Fibroblast of upper back skin (primary cell): ENCODE measurements at places on chromosomes 2 and 18.

- no peak for DNase-seq
These were observed 31.3 kb upstream of the TMEM131 start for GRCh38 chr2:98026927-98027522.

GRCh38 chr2:98479371-98479770 is 34.7 kb downstream of the INPP4A start:
- DNase-seq = no peak

- no peak for DNase-seq
These were observed 152.5 kb upstream of the RASGRP3 start for GRCh38 chr2:33323957-33324356.

DNA sequence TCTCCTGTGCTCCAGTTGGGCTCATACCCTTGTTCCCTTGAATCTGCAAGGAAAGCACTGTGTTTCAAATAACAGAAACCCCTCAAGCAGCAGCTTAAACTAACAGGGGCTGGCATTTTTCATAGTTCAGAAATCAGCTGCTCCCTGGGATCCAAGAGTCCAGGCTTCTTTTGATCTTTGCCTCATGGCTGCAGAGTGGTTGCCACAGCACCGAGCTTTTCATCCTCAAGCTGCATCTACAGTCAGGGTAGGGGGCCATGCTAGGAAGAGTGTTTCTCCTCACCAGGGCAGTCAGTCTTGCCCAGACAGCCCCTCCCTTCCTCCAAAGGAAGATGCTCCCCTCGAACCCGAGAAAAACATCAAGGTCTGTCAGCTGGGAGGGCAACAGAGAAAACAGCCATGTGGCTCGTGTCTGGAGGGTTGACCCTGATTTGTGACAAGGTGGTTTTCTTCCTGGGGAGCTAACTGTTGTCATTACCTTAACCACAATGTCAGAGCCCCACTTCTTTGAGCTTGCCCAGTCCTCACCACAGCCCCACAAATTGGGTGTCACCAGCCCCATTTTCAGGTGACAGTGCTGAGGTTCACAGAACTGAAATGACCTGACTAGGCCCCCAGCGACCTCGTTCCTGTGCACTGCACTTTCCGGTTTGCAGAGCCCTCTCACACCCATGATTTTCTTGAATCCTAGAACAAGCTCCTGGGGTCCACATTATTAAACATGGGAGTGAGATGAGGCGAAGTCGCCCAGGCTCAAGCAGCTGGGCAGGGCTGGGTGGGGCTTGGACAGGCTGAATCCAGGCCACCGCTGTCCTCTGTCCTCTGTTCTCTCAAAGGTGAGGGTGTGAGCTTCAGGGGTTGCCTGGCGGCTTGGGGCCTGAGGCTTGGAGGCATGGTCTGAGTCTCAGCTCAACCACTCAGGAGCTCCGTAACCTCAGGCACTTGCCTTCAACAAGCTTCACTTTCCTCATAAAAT is 21.9 kb downstream of the ATOH8 start:
- no peak for DNase-seq

DNA sequence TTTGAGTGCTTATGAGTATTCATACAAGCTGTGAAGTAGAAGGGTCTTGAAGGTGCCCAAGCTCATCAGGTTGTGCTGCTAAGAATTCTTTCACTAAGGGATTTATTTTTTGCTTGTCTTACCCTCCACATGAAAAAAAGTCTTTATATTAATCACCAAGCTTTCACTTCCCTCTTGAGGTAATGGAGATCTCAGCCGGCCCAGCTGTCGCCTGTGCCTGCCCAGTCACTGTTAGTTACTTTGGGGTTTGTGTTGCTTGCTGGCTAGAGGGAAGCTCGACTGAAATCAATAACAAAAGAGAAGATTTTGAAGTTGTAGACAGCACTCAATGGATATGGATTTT is 21.9 kb downstream of the MC2R start:
- no peak for DNase-seq

GRCh38 chr2:210899131-210899530 is 342.7 kb downstream of the CPS1 start:
- no peak for DNase-seq

DNA sequence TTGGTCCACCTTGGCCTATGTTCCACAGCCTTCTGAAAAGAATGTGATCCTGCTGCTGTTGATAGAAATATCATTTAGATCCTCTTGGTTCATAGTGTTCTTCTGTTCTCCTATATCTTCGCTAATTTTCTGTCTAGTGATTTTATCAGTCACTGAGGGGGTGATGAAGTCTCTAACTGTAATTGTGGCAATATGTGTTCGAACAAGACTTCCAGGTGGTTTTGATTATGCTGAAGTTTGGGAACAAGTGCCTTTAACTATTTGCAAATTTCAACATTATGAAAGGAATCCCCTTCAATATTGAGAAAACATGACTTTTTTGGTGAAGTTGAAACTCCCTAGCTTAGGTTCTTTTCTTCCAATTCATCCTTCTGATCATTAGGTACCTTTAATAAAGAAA is 140.4 kb downstream of the MTX2 start:
- DNase-seq = peak; percentile 54

GRCh38 chr2:170202437-170202836 is 24.5 kb downstream of the MYO3B start:
- no peak for DNase-seq

DNA sequence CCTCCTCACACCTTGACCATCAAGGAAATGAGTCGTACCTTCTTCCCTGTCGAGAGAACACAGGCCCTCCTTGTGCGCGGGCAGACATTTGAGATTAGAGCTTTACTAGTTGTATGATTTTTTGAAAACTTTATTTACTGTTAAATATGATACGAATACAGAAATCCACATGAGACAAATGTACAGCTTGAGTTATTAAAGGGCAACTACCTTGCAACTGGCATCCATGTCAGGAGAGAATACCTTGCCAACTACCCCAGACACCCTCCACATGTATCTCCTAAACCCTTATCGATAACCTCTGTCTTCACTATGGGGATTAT is 28.3 kb downstream of the KLHL23 start:
- DNase-seq = no peak

GRCh38 chr2:67065046-67065445 is 332.1 kb upstream of the ETAA1 start:
- no peak for DNase-seq

- no peak for DNase-seq
These were observed 51.3 kb downstream of the LYPD1 start for GRCh38 chr2:132618734-132619133.

DNA sequence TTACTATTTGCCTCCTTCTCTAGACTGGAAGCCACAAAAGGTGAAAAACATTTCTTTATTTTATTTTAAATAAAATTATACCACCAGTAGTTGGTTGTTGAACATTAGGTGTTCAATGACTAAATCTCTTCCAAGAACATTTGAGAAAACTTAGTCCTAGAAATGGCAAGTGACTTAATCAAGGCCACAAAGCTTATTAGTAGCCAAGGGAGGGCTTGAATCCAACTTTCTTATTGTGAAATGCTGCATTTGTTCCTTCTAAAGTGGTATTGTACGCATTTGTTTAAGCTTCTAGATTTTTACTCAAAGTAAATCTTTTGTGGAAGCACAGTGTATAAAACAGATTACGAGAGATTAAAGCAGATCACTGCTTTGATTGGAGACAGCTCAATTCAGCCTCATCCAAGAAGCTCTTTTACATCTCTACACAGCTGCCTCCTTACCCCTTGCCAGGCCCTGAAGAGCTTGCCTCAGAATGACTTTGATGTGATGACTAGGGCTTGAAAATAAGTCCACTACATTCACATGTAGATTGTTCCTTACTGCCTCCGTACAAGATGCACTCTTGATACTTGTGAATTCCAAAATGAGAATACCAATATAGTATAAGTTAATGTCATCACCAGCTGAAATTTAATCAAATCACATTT is 244.8 kb downstream of the XIRP2 start:
- DNase-seq = no peak

GRCh38 chr2:228447266-228447915 is 265.9 kb upstream of the SPHKAP start:
- DNase-seq = no peak

- no peak for DNase-seq
These were observed 166.0 kb downstream of the ARL4C start for GRCh38 chr2:234330902-234331301.

DNA sequence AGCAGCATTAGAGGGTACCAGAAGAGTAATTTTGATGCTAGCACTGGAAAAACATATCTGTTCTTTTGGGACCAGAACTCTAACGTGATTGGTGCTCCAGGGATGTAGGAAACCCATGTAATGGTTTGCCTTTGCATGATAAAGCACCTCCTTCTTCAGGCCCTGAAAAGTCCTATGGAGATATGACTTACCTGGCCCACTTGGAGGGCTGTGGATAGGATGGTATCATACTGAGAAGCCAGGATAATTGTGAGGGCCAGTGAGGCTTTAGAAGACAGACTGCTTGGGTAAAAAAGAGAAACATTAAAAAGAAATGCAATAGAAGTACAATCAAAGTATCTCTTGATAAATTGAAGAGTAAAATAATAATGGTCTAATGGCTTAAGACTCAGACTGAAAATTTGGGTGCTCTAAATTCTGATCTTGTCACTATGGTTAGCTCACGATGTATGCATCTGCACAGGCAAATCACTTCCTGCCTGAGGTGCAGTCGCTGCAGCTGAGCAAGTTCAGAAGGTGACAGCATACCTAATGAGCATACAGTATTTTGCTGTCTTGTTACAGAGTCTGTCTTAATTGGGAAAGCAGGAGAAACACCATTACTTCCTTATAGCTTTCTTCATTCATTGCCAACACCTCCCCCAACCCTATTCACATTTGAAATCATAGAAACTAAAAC is 371.5 kb downstream of the NUP35 start:
- no peak for DNase-seq
